ENCODE measurements at places on chromosomes 5 and 9. TPM values are rescaled to one million over a fixed set of nuclear protein-coding genes. Genes with fewer than 3 reads are reported as not detected.

The C7 gene
- 582 TPM for total RNA-seq

The MARCHF11 gene
- 3.4 TPM for total RNA-seq

The PLAC8L1 gene
- 0.62 TPM for total RNA-seq

The REEP2 gene
- total RNA-seq: 15.6 TPM

The MRRF gene
- total RNA-seq: 32.9 TPM
